Activated CD4-positive, alpha-beta T cell treated with anti-CD3 and anti-CD28 coated beads, Interleukin-2, amount 50 U/mL, for 24 hours (primary cell): ENCODE measurements at places on chromosomes 4 and X.

DNA sequence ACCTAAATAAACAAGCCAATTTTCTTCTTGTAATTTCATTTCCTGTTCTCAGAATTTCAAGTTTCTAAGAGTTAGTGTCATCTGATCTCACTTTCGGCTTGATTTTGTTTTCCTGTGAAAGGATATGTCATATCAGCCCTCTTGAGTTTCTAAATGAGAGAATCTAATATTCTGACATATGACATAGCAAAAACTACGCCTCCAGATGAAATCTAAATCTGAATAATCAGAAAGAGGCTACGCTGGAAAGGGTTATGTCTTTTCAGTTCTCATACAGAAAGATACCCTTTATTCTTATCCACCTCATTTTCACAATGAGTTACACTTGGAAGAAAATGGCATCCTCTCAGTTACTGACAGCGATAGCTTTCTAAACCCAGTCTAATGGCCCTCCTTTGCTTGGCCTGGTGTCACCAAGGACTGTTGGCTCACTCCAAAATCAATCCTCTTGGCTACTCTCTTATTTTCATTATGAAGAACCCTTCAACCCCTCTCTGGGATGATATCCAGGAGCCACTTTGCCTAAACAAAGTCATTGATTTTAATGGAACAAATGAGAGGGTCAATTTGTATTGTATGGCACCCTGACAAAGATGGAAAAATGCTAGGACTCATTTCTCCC, 65.6 kb downstream of the ASB9 start:
- no peak for DNase-seq

DNA sequence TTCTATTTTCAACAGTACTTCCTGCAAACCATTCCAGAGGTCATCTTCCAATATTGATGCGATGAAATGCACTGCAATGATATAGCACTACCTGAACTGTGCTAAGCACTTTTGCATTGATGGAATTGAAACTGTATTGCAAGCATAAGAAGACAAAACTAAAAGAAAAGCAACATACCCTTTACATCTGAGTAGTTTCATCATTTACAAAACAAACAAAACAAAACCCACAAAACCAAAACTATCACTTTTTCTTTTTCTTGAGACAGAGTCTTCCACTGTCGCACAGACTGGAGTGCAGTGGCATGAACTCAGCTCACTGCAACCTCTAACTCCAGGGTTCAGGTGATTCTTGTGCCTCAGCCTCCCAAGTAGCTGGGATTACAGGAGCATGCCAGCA, 120.1 kb upstream of the NAP1L5 start:
- DNase-seq: no peak

DNA sequence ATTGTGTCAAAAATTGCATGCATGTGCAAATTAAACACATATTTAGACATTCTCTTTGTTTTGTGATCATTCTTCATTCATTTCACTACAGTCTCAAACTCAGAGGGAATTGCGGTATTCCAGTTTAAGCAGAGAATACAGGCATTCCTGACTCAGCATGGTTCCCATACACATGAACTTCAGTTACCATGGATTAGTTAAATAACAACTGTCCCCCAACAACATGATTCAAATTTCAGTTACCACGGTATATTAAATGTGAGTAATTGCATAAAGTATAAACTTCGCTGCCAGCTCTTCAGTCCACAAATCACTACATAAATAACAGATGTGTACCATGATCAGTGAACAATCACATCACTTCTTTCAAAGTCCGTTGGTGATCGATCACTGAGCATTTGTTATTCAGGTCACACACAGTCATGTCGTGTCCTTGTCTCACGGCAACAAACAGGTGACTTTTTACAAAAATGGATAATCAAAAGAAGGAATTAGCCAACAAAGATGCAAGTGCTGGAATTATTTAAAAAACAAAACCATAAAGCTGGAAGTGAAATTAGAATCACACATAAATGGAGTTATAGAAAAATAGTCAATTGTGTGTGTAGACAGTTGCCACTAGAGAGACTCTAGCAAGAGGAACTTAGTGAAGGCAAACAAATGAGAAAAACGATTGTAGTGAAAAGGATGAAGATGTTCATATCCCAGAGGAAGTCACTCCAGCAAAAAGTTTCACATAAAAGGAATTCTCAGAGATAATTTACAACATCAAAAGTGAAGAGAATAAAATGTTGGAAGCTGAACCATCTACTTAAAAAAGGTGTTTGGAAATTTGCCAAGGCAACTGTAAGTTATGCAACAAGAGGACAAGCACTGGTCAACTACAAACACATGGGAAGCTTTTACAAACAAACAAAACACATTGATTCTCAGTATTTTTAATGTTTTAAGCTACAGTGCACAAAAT, 138.6 kb upstream of the SMARCAD1 start:
- no peak for DNase-seq

DNA sequence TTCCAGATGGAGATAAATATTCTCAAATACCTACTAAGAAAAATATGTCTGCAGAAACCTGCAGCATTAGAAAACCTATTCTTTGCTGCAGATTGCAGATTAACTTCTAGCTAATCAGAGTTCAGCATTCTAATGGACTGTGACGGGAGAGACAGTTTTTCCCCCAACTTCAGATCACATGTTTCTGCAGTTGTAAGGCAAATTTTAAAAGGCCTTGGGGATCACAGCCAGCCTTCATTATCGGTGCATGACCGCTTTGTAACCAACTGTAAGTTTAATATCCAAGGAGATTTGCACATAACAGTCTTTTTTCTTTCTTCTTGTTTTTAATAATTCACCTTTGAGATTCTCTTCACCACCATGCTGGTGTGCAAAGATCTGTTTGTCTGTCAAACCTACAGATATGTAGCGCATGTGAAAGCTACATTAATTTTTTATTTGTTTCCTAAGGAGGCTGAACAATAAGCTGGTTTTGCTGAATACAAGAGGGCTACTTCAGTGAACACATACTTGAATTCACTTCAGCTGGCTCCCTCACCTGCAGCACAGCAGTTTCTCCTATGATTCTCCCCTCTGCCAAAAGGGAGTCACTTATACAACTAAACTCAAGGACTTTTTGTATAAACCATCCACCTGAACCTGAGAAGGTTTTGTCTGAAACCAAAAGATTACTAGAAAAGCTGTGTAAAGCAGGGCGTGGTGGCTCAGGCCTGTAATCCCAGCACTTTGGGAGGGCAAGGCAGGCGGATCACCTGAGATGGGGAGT, 488.5 kb downstream of the RPA4 start:
- no peak for DNase-seq

DNA sequence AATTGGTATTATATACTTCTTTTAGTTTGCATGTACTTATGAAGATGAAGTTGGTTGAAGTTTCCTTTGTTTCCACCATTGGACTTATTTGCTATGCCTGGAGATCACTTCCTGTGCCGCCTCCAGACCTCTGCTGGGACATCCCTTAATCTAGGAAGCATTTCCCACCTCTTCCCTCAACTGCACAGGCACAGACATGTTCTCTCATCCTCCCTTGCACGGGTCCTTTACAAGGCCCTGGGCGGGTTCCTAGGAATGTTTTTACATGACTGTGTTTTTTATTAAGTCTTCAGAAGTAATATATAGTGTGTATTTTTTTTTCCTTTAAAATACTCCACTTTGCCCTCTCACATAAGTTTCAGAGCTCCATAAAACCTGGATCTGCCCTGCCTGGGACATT, 51.0 kb downstream of the TMEM131L start:
- DNase-seq: no peak

DNA sequence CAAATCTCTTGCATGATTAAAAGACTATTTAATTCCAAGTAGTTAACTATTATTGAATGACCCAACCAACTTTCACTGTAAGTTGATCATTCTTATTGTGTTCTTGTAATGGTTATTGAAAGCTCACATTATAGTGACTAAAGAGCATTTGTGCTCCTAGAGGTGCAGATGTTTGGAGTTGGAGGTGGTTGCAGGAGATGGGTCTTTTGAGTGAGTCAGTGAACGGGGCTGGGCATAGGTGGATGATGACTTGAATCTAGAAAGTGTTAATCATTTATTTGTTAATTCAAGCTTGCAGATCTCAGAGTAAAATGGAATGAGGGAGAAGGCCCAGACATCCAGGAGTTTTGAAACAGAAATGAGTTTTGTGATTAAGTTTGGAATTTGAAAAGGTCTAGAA, 13.7 kb downstream of the NWD2 start:
- no peak for DNase-seq

DNA sequence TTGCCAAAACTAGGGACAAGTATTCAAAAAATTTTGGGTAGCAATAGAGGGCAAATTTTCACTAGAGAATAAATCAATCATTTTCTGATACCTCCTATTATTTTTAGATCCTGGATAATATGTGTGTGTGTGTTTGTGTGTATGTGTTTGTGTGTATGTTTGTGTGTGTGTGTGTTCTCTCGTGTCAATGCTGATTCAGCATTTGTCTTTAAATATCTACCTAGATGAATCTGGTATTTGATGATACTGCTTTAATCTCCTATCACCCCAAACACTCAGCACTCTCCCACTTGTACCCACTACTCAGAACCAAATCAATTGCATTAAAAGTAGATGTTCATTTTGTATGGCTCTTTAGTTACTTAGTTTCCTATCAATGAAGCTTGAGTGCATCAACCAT, 101.3 kb upstream of the NPFFR2 start:
- DNase-seq: no peak

GRCh38 chr4:160184884-160185283, 1082.0 kb downstream of the RAPGEF2 start:
- no peak for DNase-seq

GRCh38 chrX:42715701-42716262, 62.2 kb downstream of the PPP1R2C start:
- DNase-seq: no peak
